ENCODE measurements at places on chromosomes 4 and X. TPM values are rescaled to one million over a fixed set of nuclear protein-coding genes. Genes with fewer than 3 reads are reported as not detected.

DNA sequence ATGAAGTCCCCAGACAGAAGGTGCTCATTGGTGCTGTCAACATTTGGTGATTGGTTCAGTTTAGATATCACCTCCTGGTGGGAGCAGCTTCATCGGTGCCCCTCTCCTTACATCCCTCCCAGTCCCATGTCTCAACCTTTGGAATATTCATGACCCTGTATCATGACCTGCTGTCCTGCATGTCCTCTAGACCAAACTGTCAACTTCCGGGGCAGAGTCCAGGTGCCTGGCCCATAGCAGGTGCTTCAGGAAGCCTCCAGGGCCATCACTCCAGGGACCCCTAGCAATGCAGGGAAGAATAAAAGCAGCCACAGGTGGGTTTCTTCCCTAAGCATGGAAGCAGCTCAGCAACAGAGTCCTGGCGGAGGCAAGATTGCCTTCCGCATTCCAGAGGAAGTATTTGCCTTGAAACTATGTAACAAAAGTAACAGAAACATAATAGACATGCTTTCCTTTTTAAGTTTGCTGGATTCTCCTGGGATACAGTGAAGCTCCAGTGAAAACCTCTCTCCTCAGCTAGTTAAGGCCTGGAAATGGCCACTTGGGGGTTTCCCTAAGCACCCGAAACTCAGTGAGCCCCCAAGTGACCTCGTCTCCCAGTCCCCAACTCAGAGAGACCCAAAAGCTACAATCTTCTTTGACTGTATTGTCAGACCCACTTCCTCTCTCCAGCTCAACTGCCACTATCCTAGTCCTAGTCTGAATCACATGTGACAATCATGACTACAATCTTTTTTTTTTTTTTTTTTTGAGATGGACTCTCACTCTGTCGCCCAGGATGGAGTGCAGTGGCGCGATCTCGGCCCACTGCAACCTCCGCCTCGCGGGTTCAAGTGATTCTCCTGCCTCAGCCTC lies 1.3 kb upstream of the ATP6AP1 start:
- no peak for DNase-seq

- DNase-seq, result no peak
Observed at GRCh38 chrX:84188320-84188834, 378 bp upstream of the RPS6KA6 start.

GRCh38 chr4:98710831-98711230 lies 52.4 kb upstream of the TSPAN5 start:
- DNase-seq, result no peak

- DNase-seq, result no peak
Observed at GRCh38 chrX:132710656-132711155, 221.9 kb upstream of the MBNL3 start.

DNA sequence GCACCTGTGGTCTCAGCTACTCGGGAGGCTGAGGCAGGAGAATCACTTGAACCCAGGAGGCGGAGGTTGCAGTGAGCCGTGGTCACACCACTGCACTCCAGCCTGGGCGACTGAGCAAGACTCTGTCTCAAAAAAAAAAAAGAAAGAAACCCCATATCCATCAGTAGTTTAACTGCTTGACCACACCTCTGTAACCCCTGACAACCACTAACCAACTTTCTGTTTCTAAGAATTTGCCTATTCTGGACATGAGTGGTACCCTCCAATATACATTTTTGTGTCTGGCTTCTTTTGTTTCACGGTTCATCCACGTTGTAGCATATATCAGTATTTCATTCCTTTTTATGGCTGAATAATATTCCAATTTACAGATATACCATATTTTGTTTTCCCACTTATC lies 9.1 kb downstream of the PPAT start:
- no peak for DNase-seq

DNA sequence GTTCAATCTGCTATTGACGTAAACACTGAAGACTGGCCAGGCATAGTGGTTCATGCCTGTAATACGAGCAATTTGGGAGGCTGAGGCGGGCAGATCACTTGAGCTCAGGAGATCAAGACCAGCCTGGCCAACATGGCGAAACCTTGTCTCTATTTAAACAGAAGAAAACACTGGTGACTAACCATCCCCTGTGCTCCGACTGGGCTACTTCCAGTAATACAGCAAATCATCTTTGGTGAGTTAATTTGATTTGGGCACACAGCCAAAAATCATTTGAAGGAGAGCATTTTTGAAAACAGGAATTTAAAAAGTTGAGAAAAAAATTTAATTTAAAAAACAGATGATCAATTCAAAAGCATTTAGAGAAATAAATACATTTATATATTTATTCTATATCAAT lies 52.0 kb downstream of the SEC24D start:
- DNase-seq, result no peak

DNA sequence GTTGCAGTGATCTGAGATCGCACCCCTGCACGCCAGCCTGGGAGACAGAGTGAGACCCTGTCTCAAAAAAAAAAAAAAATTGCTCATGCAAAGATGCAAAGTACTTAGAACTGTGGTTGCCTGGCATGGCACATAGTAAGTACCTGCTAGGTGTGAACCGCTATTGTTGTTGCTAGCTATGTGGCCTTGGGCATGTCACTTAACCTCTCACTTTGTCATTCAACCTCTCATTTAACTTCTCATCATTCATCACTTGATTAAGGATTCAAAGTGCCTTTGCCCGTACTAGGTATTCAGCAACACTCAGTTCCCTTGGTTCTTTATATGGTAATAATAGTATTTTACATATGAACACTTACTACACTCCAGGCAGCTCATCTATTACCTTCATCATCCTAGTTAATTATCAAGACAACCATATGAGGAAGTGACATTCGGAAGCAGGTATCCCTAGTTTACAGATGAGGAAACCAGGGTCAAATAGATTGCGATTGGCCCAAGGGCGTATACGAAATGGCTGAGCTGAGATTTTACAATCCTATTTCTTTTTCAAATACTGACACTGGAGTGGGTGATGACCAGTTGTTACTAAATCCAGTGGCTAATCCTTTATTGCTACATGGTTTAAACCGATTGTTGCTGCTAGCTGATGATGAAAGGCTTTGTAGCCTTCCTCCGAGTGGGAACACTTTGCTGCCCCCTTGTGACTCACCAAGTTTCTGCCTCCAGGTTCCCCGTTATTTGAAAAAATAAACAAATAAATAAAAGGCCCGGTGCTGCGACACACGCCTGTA lies 28.8 kb upstream of the SOWAHD start:
- peak; percentile 28 for DNase-seq

DNA sequence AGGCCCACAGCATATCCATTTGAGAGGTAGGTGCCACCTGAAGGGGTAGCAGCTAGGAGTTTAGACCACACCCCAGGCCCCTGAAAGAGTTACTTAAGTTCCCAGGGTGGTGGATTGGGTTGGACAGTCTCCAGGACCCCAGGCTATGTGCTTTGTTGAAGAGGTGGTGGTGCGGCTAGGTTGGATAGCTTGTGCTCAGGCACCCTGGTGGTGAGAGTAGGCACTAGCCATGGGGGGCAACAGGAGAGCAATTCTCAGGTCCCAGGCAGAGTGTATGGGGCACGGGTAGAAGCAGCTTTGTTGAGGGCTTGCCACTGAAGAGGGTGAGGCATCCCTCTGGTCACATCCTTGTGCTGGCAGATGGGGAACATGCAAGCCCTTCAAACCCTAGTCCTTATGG lies 5.6 kb downstream of the PF4 start:
- no peak for DNase-seq

GRCh38 chrX:16876696-16877095 lies 6.5 kb upstream of the RBBP7 start:
- DNase-seq, result no peak

DNA sequence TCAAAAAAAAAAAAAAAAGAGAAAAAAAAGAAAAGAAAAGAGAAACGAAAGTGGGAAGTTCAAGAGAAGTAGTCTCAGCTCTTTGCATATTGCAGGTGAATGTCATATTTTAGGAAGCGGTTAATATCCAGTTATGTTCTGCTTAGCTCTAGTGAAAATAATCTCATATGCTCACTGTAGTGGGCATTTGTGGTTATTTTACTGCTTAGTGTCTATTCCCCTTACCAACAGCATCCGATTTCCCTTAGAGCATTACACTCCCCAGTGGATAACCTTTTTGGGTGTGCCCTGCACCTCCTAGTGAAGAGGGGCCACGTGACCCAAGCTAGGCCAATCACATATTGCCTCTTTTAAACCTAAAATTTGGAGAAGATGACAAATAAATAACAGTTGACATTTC lies 111.2 kb upstream of the ZNF827 start:
- no peak for DNase-seq

DNA sequence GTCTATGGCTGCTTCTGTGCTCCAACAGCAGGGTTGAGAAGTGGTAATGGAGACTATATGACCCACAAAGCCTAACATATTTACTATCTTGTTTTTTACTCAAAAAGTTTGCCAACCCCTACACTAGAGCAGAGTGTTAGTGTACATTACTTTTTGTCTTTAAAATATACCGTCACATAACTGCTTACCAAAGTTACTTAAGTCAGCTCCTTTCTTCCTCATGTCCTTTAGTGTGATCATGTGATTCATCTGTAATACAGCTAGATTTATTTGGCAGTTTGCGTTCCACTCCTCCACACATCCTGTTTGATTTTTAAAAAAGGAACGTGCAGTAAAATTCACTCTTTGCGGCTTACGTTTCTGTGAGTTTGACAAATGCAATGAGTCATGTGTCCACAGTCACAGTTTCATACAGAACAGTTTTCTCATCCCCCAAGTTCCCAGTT lies 162.4 kb upstream of the GPRIN3 start:
- DNase-seq, result peak; percentile 19

DNA sequence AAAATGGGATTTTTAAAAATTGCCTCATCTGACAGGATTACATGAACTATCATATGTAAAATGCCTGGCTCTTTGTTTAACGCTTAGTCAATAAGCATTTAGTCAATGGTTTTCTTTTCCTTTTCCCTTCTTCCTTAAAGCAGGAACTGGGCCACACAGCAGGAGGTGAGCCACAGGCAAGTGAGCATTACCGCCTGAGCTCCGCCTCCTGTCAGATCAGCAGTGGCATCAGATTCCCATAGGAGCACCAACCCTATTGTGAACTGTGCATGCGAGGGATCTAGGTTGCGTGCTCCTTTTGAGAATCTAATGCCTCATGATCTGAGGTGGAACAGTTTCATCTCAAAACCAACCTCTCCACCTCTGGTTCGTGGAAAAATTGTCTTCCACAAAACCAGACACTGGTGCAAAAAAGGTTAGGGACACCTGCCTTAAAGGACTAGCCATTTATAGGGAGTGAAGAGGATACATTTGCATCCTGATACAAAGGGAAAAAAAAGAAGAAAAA lies 306.1 kb downstream of the FBXW7 start:
- DNase-seq, result no peak

DNA sequence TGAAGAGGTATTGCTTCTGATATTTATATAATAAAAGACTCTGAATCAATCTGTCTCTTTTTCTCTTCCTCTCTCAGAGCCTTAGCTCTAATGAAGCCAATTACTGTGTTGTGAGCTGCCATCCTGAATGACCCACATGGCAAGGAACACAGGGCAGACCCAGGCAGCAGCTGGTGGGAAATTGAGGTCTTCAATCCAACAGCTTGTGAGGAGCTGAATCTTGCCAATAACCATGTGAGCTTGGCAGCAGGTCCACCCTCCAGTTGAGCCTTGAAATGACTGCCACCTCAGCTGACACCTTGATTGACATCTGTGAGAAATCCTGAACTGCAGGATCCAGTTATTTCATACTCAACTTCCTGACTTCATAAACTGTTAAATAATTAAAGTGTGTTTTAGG lies 149.4 kb downstream of the NDST4 start:
- DNase-seq, result no peak

GRCh38 chr4:108611365-108611764 lies 9.0 kb upstream of the RPL34 start:
- no peak for DNase-seq

DNA sequence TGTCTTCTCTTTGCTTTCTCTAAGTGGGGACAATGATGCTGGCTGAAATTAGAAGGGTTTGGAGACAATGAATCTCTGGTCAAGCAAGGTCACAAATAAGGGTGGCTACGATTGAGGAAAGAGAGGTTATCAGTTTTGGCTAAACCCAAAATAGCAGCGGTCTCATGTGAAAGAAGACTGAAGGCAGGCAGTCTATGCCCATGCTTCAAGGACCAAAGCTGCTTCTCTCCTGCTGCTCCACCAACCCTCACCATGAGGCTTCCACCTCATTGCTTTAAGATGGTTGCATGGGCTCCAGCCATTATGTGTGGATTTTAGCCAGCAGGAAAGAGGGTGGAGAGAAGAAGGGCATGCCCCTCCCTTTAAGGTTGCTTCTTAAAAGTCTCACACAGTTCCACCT lies 114.1 kb upstream of the TRIM2 start:
- DNase-seq, result no peak

- no peak for DNase-seq
Observed at GRCh38 chr4:112128452-112128851, 16.8 kb upstream of the FAM241A start.

- DNase-seq, result peak; percentile 12
Observed at GRCh38 chr4:113540859-113541258, 220.7 kb downstream of the CAMK2D start.

- no peak for DNase-seq
Observed at GRCh38 chrX:114181195-114181594, 402.7 kb upstream of the HTR2C start.

DNA sequence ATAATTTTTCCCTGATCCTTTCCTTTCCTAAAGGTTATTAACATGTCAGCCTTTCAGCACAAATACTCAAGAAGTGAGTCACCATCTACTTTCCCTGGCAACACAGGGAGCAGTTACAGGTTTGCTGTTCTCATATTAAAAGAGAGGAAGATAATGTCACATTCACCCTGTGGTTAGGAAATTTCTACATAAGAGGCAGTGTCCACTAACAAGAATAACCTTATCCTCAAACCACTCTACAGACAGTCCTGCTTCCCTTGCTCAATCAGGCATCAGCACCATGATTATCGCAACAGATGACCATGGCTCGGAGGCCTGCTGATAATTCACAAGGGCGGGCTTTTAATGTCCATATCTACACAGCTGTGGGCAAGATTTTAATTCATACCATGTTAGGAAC lies 30.9 kb downstream of the RNF150 start:
- no peak for DNase-seq

DNA sequence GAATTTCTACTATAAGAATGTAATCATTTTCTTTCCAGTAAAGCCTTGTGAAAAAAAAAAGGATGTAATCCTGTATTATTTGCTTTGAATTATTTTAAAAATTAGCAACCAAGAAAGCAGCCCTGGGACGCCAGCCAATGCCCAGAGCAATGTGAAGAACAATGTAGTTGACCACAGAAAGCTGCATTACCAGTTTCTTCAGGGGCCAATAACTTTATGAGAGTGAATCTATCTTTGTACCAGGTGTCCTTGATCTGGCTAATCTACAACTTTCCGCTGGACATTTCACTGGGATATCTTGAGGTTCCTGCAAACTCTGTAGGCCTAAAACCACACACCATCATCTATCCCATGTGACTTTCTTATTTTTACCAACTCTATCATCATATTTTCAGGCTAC lies 7.6 kb upstream of the KLHL2 start:
- DNase-seq, result no peak

GRCh38 chr4:42404001-42404400 lies 6.7 kb downstream of the SHISA3 start:
- no peak for DNase-seq

GRCh38 chr4:1396806-1397455 lies 9.3 kb downstream of the NKX1-1 start:
- DNase-seq, result no peak

CXXC4 gene
- total RNA-seq, result not detected

PABPC4L gene
- total RNA-seq, result not detected

POLN gene
- total RNA-seq, result 2.1 TPM

UCHL1 gene
- total RNA-seq, result 0.44 TPM

PPP1R2C gene
- total RNA-seq, result not detected

POU3F4 gene
- total RNA-seq, result not detected

USP17L12 gene
- not detected for total RNA-seq

IL21 gene
- 138 TPM for total RNA-seq

ZFP92 gene
- 2.4 TPM for total RNA-seq

PRKG2 gene
- 0.20 TPM for total RNA-seq

IL3RA gene
- 5.3 TPM for total RNA-seq

Data from activated T-helper 1 cell treated with anti-CD3 and anti-CD28 coated beads, Interleukin-12 subunit alpha, Interleukin-12 subunit beta, Interleukin-2, Interleukin-4 antibody, amounts not matched to agents 30 ng/mL and 10 ng/mL and 1 ng/mL, durations not matched to agents 14 hours and 24 hours and 36 hours (primary cell).